Inflammatory macrophage treated with lipopolysaccharide for 4 hours (primary cell): ENCODE measurements at places on chromosomes 7 and 10.

DNA sequence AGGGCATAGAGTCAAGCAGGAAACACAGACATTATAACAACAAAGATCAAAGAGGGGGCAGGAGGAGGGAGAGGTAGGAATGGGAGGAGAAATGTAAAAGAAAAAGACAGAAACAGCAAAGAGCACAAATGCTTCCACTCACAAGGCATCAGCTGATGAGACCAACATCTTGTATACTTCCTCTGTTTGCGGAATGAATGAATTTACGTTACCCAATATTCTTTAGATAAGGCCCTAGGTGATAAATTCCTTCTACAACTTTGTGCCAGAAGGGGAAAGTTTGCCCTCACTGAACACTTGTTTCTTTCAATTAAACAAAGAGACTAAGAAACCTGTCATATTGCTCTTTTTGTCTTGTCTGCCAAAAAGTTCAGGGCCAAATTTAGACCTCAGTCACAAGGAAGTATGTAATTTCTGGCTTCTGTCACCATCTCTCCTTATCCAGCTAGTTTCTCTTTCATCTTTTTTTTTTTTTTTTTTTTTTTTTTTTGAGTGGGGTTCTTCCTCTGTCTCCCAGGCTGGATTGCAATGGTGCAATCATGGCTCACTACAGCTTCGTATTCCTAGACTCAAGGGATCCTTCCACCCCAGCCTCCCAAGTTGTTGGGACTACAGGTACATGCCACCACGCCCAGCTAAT, 116.4 kb upstream of the NANOS1 start:
- DNase-seq, result peak; percentile 81

DNA sequence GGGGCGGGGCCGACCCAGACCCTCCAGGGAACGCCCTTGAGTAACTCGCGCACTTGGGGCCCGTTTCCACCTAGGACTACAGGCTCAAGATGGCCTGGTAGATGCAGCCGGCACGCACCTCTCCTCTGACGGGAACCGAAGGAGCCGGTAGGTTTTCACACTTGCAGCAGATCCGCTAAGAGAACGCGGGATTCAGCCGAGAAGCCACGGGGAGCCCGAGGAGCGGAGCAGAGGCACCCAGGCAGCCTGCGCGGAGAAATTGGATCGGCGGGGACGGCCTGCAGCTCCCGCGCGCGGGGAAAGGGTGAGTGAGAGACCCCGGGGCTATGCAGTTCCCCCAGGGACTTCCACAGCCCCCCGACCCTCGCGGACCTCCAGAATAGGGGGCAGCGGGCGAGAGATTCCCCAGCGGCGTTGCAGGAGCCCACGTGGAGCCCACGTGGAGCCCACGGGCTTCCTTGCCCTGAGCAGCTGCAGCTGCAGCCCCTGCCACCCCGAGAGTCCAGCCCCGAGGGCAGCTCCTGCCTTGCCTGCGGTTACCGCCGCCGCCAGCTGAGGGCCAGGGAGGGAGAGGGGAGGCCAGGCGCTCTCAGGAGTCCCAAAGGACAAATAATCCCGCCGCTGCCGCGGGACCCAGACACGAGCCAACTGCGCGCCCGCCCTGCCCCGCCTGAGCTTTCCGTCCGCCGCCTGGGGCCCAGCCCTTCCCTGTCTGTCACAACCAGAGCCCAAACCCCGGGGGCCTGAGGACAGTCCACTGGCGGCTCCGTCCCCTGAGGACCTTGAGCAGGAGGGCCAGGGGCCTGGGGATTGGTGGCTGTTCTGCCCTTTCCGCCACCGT, 13.1 kb downstream of the IFT22 start:
- DNase-seq, result no peak

- no peak for DNase-seq
These were observed 258.0 kb downstream of the TRIL start for GRCh38 chr7:28700096-28700495.

DNA sequence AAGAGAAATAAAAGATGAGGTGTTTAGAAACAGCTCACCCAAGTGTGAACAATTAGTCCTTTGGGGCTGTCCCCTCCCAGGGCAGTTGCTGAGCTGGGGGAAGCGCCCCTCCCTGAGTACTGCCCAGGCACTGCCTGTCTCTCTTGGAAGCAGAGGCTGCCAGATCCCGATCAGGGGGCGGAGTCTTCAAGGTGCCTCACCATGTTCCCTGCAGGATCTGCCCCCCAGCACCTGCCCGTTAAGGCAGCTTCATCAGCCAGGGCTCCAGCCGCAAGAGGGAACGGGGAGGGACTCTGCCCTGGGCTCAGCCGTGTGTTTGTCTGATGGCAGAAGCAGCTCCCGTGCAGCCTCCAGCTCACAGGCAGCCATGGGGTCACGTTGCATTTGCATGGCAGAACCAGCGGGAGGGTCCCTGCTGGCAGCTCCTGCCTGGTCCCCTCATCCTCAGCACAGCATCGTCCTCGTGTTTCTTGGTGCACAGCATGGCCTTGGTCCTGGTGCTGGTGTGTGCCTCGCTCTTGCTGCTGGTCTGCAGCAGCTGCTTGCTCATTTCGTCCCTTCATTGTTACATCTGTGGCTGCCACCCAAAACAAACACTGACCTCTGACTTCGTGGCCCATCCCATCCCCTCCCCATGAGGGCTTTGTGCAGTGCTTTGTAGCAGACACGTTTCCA, 10.7 kb upstream of the DPYSL4 start:
- no peak for DNase-seq
